ENCODE measurements at places on chromosomes 3 and 15.

DNA sequence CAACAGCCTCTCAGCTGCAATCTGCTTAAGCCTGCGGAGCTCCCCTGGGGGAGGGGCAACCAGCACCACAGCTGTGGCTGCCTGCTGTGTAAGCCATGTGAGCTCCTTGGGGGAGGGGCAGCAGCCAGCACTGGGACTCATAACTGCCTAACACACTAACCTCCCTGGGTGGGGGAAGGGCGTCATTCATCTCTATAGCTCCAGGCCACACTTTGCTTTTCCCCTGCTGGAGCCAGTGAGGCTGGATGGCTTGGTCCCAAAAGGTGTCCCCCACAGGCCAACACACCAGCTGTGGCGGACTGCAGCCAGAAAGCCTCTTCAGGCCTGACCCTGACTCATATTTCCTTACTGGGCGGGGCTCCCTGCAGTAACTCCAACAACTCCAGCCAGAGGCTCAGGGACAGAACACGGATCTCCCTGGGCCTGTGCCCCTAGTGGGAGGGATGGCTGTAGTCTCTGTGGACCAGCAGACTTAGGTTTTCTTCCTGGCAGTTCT lies 129.8 kb downstream of the PPM1L start:
- DNase-seq, result no peak

- no peak for DNase-seq
Observed at GRCh38 chr3:15319575-15319974, 12.8 kb downstream of the SH3BP5 start.

- DNase-seq, result no peak
Observed at GRCh38 chr15:47618241-47618640, 99.1 kb upstream of the SEMA6D start.

DNA sequence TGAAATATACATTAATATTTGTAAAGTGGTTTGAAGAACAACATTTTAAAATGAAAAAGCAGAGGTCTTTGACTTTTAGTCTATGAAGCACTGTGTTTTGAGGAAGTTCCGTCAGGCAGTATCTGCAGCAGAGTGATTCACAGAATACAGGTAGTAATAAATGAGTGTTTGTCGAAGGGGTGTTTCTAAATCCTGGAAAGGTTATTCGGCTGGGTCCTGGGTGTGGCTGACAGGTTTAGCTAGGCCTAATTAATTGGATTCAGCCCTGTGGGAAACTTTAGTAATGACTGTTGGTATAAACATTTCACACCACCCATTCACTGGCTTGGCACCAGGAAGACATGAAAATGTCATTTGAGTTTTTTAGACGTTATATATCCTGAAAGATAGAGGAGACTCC lies 51.3 kb downstream of the TIPARP start:
- no peak for DNase-seq

GRCh38 chr3:49839193-49839809 lies 17.1 kb downstream of the TRAIP start:
- DNase-seq, result peak; percentile 44

- no peak for DNase-seq
Observed at GRCh38 chr15:93505506-93505905, 416.5 kb upstream of the RGMA start.

- DNase-seq, result no peak
Observed at GRCh38 chr3:141684758-141685157, 53.3 kb upstream of the RNF7 start.

- DNase-seq, result no peak
Observed at GRCh38 chr15:85607842-85608241, 186.9 kb downstream of the KLHL25 start.
